ENCODE measurements at places on chromosomes 7 and 10.

DNA sequence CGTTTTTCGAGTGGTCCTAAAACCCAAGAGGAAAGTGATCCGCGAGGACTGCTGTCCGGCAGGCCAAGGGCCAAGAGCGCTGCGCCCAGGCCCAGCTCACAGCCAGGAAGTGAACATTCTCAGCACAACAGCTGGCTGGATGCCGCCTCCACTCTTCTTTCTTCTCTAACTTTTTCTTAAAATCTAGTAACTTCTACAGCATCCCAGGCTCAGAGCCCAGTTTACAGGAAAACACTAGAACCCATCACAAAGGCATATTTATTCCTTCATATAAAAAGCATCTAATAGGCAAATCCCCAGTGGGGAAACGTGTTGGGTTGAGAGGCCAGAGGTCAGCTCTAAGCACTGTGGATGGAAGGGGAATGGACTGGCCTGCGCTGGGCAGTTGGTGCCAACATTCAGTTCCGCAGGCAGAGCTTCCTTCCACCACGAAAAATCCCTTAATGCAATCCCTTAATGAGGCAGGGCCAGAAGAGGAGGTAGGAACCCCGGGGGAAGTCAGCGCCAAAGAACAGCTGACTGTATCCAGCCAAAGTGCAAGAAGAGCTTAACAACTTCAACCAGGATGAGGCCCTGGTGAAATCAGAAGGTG, 74.8 kb downstream of the ZRANB1 start:
- DNase-seq, result peak; percentile 56

DNA sequence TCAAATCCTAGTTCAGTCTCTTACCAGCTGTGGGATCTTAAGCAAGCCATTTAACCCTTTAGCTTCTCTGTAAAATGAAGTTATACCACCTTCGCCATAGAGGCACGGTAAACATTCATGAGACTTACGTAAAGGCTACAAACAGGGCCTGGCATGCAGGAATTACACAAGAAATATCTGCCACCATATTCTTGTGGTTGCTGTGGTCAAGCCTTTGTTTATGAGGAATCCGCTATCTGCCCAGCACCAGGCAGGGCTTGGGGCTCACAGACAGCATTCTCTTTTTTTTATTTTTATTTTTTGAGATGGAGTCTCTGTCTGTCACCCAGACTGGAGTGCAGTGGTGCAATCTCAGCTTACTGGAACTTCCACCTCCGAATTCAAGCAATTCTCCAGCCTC, 9.9 kb downstream of the AIFM2 start:
- peak; percentile 46 for DNase-seq

- DNase-seq, result no peak
These were observed 31.6 kb upstream of the GPNMB start for GRCh38 chr7:23214938-23215337.

GRCh38 chr7:17405786-17406185, 107.3 kb downstream of the AHR start:
- peak; percentile 97 for DNase-seq

- no peak for DNase-seq
These were observed 5.1 kb downstream of the LMOD2 start for GRCh38 chr7:123660514-123661354.

- DNase-seq, result peak; percentile 27
These were observed 12.6 kb upstream of the SH2B2 start for GRCh38 chr7:102273749-102274712.

- no peak for DNase-seq
These were observed 2.5 kb downstream of the FGL2 start for GRCh38 chr7:77197141-77197540.

DNA sequence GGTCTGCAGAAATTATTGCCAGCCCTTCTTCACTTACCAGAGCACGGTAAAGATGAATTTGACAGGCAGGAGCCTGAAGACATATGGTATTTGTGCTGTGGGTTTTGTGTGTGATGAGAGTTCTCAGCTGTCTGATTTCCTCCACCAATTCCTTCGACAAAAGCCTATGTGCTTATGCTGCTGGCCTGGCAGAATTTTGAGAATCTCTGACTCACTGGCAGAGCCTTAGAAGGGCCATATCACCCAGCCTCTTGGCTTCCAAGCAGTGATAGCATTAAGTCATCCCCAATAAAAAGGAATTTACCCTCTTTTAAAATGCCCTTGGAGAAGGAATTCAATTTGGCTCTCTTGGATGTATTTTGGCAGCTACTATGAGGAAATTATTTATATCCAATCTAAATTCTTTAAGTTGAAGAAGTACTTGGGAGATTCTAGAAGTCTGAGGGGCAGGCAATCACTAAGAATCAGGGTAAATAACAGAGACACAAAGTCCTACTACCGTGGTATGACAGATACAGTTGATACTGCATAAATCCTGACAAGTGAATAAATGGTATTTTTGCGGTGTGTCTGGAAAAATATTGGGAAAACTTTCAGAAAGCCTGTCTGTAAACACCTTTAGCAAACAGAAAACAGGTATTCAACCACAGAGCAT, 68.6 kb upstream of the EFCAB10 start:
- DNase-seq, result peak; percentile 73

Data from cardiac fibroblast (primary cell).